Renal cortex interstitium (tissue), 15 donors: ENCODE measurements at places on chromosomes 6 and 20.

DNA sequence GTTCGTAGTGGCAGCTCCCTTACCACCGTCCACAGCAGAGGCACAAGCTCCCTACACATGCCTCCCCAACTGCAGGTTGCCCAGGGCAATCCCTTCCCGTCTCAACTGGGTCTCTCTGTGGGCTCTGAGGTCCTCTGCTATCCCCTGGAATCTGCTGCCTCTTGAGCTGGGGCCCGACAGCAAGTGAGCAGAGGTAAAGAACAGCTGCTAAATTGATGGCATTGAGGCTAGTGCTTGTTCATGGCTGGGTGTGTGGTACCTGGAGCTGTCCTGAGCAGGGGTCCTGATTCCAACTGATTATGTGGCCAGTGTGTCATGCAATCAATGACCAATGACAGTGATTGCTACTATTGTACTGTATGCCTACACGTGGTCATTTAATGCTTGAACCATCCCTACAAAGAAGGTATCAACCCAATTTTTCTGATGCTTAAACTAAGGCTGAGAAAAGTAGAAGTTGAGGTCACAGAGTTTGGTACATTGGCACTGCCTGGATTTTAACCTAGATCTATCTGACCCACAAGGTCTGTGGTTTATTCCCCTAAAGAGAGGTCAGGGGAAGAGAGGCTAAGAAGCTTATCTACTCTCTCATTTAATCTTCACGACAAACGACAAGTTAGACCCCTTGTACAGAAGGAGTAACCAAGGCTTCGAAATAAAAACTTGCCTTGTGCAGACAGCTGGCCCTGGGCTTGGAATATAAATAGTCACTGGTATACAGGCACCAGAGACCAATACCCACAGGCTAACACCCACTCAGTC lies 41.1 kb downstream of the HNF4A start:
- no peak for DNase-seq

DNA sequence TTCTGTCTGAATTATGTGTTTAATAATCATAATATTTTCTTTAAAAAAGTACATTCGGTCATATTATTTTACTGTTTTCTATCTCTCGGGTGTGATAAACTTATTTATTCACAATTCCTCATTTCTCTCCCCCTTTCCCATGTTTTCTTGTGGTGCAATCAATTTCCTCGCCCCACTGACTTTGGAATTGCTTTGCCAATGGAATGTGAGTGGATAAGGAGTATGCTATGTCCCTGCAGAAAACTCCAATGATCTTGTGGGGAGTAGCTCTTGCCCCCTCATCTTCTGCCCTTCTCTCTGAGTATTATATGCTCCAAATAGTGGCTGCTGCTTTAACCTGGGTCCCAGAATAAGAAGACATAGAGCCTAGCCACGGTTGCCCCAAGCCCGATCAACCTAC lies 64.1 kb downstream of the HMGN3 start:
- no peak for DNase-seq

GRCh38 chr6:154411076-154411475 lies 54.5 kb upstream of the IPCEF1 start:
- DNase-seq, result no peak

GRCh38 chr6:100426744-100427338 lies 37.9 kb downstream of the SIM1 start:
- no peak for DNase-seq

DNA sequence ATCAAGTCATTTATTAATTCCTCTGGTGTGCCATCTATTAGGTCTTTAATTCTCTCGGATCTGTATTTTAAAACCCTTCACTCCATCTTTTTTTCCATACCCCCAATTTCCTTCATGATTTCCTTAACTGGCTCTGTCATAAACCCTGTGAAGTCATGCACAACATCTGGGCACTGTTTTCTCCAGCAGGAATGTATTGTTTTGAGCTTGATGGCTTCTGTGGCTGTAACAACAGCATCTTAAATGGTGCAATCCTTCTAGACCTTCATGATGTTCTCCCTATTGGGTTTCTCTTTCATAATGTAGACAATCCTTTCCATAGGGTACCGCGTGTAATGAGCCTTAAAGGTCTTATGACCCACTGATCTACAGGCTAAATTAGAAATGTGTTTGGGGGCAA lies 29.0 kb downstream of the CDK19 start:
- no peak for DNase-seq

- DNase-seq, result no peak
These were observed 59.7 kb downstream of the RBM38 start for GRCh38 chr20:57450931-57451330.

DNA sequence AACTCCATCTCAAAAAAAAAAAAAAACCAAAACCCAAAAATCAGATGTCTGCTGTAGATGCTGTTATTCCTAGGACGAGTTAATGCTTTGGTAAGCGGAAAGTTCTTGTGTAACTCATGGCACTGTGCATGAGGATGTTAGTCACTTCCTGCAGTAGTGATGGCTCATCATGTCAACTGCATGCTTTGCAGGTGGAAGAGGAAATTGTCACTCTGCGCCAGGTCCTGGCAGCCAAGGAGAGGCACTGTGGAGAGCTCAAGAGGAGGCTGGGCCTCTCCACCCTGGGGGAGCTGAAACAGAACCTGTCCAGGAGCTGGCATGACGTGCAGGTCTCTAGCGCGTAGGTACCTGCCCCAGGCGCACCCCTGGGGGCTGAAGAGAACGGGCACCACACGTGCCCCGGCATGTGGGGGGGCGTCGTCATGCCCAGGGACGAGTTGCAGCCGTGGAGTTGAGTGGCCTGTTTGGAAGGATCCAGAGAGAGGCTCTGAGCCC lies 8.5 kb downstream of the TPD52L2 start:
- DNase-seq, result no peak

DNA sequence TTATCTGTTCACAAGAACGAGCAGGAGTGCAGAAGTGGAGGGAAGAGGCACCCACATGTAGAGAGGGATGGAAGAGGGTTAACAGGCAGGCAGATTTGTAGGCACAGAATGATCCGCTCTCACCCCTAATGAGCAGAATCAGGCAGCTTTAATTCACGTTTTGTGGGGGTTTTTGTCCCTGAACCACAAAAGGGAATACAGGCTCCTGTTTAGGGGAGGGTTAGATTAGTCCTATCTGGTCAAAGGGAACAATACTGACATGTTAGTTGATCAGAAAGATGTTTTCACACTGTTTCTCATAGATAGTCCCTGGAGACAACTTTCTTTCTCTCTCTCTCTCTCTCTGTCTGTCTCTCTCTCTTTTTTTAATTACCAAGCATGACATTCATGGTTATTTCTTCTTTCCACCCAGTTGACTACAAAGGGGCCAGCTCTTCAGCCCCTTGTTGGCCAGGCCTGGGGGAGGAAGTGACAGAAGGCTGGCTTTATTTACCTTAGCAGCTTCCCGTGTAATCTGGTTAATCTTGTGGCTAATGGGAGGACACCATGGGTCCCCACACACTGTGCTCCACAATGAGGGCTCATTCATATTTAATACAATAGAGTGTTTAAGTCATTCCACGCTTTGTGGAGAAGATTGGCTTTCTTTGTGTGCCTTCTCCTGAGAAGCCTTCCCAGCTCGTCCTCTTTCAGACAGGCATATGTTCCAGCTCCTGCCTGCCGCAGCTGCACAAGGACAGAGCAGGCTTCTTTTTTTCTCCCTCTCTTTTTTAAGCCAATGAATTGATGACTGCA lies 958.8 kb downstream of the TFAP2A start:
- DNase-seq, result no peak

GRCh38 chr6:42177514-42178364 lies 4.6 kb downstream of the GUCA1A start:
- DNase-seq, result no peak

- no peak for DNase-seq
These were observed 2.1 kb downstream of the HLA-DPB1 start for GRCh38 chr6:33077908-33078307.

GRCh38 chr20:4710106-4710475 lies 11.6 kb upstream of the PRND start:
- DNase-seq, result no peak

GRCh38 chr20:6008254-6008653 lies 45.6 kb downstream of the LRRN4 start:
- no peak for DNase-seq

- no peak for DNase-seq
These were observed 838.8 kb downstream of the MAFB start for GRCh38 chr20:39850246-39850645.

DNA sequence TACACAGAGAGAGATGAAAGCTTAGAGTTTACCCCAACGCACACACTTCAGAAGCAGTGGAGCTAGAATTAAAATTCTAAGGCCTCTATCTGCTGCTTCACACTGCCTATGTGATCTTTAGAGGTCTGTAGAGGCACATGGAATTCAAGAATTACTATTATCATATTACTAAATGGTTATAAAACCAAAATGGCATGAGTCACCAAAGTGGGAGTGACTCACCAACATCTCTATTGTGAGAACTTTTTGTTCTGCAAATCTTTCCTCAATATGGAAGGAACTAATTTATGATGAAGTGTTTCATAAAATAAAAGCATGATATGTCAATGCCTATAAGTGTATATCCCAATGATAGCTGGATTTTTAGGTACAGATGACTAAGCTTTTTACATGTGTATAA lies 28.5 kb upstream of the TMEM244 start:
- no peak for DNase-seq

- DNase-seq, result no peak
These were observed 25.6 kb upstream of the PHACTR3 start for GRCh38 chr20:59578436-59579403.

DNA sequence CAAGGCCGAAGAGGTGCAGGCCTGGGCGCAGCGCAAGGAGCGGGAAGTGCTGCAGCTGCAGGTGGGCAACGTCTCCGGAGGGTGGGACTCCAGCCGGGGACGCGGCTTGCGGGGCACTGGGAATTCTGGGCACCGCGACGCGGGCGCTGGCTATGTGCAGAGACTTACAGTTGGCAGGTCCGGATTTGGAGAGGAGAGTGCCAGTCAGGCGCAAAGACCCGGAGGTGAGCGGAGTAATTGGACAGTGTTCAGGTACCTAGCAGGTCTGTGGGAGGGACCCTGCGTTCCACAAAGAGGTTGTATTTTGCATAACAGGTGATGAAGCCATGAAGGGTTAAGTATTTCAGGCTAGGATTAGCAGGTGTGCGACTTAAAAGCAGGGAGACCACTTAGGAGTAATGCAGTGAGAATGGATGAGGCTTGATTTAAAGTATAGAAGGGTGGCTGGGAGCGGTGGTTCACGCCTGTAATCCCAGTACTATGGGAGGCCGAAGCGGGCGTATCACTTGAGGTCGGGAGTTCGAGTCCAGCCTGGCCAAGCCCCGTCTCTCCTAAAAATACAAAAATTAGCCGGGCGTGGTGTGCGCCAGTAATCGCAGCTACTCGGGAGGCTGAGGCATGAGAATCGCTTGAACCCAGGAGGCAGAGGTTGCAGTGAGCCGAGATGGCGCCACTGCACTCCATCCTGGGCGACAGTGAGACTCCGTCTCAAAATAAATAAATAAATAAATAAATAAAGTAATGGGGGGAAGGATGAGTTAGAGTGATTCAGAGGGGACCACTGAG lies 1.0 kb downstream of the MRPS26 start:
- DNase-seq, result no peak

GRCh38 chr6:138415125-138415524 lies 11.1 kb downstream of the HEBP2 start:
- DNase-seq, result no peak
